ENCODE measurements at places on chromosomes 13 and 19. TPM values are rescaled to one million over a fixed set of nuclear protein-coding genes. Genes with fewer than 3 reads are reported as not detected.

Gene RFPL4AL1
- total RNA-seq: not detected

Gene SYCN
- total RNA-seq: not detected

Gene OR10H1
- not detected for total RNA-seq

Gene ZNF790
- 7.7 TPM for total RNA-seq

Gene CACNA1A
- 0.39 TPM for total RNA-seq

Gene ELSPBP1
- total RNA-seq: not detected

Gene RNASEH2B
- 26.9 TPM for total RNA-seq
